ENCODE measurements at places on chromosomes 4 and X.

DNA sequence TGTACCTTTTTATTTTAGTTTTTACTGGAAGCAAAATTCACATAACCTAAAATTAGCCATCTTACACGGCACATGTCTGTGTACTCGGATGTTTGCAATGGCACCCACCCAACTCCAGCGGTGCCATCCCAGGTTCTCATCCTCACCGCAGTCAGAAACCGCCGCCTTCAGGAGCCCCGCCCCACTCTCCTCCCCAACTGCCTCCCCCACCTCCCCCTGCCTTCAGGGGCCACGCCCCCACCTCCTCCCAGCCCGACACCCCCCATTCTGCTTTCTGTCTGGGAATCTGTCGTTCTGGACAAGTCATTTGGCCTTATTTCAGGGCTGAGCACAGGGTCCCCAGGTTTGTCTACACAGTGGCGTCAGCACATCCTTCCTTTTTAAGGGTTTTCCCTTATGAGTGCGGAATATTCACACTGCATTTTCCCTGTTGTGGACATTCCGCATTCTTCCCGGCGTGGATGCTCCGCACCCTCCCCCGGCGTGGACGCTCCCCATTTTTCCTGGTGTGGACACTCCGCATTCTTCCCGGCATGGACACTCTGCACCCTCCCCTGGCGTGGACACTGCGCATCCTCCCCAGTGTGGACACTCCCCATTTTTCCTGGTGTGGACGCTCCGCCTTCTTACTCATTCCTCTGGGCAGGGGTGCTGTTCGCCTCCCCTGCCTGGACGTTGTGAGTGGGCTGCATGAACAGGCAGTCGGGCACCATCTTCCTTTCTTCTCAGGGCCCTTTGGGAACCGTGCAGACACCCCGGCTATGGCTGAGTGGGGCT, 135.4 kb upstream of the NKX1-1 start:
- no peak for DNase-seq

GRCh38 chrX:102517326-102517725, 787 bp upstream of the TMSB15A start:
- no peak for DNase-seq

GRCh38 chrX:129629837-129630236, 24.9 kb downstream of the APLN start:
- DNase-seq = no peak

GRCh38 chr4:26557164-26557563, 26.7 kb upstream of the TBC1D19 start:
- no peak for DNase-seq

DNA sequence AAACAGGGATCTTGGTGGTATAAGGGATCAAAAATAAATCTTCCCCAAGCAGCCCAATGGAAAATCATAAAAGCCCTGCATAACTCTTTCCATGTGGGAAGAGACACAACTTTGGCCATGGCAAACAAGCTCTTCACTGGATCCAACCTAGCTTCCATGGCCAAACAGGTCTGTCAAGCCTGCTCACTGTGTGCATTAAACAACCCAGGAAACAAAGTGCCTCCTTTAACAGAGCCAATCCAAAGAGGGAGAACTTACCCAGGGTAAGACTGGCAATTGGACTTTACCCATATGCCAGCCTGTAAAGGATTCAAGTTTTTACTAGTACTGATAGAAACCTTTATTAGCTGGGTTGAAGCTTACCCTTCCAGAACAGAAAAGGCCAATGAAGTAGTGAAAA, 7.6 kb upstream of the HERC5 start:
- DNase-seq = no peak

DNA sequence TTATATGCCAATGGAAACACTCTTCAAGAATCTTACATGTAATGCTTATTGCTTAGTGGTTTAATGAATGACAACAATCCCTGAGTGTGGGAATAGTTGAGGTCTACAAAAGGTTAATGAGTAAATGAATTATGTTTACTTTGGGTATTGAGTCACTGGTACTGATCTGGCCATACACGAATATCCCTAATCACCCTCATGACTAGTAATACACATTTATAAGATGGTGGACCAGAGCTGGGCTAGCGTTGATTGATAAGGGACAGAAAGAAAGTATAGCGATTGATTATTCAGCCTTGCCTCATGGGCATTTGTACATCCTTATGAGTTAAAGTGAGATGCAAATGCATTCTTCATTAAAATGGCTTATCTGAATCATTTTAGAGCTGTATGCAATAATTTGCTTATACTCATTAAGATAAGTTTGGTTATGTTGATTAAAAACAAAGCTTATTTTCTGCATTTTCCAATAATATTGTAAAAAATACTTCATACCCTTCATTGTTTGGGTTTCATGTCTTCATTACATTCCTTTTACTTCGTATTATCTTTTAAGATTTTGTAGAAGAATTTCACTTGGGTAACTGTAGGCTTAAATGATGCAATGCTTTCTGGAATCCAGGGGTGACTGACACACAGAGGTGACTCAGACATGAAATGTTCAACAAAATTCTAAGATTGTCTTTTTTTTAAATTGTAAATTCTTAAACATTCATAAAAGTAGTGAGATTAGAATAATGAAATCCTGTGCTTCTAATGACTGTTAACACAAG, 47.4 kb downstream of the FGF2 start:
- DNase-seq = no peak

GRCh38 chrX:9196961-9197640, 163.2 kb upstream of the FAM9B start:
- no peak for DNase-seq

- no peak for DNase-seq
Observed at GRCh38 chr4:102614801-102615200, 113.6 kb downstream of the NFKB1 start.

DNA sequence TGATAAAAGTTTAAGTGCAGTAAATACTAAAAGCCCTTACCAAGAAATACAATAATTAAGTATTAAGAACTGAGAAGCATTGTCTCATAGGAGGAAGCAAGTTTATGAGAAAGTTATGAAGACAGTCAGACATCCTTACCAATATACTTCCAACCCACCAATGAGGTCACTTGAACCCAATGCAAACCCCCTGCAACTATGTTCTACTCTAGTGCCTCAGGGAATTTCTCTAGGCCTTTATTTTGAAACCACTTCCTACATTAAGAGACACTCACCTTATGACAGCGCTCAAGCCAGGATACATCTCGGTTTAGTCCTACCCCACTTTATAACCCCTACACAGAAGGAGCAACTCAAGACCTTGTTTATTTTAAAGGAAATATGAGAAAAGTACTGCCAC, 61.3 kb downstream of the STPG2 start:
- no peak for DNase-seq

DNA sequence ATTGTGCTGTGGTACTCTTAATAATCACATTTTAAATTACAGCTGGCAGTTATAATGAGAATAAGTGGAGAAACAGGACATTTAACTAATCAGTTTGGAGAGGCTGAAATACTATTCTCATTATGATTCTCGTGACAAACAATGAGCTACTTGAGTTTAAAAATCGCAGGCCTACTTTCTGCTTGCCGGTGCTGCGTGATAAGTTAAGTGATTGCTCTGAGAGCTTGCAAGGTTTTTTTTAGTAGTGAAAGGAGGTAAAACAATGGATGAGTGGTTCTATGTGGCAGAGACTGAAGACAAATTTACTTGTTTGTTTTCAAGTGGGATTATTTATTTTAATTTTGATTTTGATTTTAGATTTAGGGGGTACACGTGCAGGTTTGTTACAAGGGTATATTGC, 114.0 kb downstream of the RAPGEF2 start:
- DNase-seq = no peak

GRCh38 chr4:6772223-6772928, 10.2 kb upstream of the KIAA0232 start:
- DNase-seq = no peak

DNA sequence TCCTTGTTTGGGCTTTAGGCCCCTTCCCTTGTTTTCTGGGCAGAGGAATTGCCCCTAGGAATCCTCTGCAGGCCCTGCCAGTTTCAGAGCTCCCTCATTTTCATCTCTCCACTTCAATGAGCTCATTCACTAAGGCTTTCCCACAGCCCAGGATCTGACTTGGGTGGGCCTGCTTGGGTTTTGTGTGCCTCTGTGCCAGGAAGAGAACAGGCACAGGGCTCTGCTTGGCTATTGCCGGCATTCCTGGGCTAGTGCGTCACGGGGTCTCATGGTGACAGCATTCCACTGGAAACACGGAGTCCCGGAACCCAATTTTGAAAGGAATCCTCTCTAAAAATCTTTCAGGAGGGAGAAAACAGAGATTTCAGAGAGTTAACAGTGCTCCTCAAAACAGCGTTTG, 150.5 kb downstream of the VCX3A start:
- DNase-seq = no peak

All from memory B cell (primary cell).